ENCODE measurements at places on chromosomes 2 and 18.

DNA sequence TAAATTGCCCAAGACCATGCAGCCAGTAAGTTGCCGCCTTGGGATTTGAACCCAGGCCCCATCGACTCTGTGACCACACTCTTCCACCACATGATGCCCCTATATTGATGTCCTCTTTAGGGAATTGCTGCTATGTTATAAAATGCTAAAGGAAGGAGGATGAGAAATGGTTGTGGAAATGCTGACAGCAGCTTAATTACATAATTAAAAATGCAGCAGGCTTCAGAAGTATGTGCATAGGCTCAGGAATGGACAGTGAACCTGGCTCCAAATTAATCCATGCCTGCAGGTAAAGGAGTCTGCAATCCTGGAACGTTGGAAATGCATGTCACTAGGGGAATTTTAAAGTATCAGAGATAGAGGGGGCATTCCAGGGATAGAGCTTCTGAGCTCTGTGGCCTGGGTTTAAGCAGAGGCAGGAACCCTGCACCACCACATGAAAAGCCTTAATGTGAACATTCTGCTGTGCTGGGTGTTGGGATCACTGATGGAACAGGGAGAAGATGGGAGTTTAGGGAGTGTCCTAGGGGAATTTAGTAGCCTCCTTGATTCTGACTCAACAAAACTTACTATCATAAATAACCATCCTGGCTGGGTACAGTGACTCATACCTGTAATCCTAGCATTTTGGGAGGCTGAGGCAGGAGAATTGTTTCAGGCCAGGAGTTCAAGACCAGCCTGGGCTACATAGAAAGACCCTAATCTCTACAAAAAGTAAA lies 76.1 kb upstream of the CCDC85A start:
- DNase-seq: no peak

DNA sequence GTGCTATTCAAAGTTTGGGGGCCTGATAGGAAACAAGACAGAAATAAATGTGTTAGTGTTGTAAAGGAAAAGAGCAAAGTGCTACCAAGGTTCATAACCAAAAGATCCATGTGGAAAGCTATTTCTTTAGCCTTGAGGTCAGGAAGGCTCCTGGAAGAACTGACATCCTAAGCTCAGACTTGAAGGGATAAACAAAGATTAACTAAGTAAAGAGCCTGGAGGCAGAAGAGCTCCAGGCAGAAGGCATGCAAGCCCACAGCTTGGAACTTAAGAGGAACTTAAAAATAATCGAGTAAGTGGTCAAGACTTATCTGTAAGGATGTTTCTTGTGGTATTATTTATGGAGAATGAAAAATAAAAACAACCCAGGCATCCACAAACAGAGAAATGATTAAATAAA lies 245.0 kb upstream of the MGAT5 start:
- no peak for DNase-seq

- DNase-seq: no peak
These were observed 252.0 kb upstream of the MYT1L start for GRCh38 chr2:2582998-2583545.

GRCh38 chr2:239189711-239190131 lies 211.1 kb downstream of the HDAC4 start:
- no peak for DNase-seq

GRCh38 chr2:219155054-219155644 lies 5.5 kb downstream of the NHEJ1 start:
- DNase-seq: peak; percentile 49

GRCh38 chr18:42564761-42565160 lies 550.7 kb downstream of the RIT2 start:
- DNase-seq: no peak

All from stromal cell of bone marrow (primary cell).